ENCODE measurements at places on chromosomes 2 and 18.

GRCh38 chr2:104863468-104864279 is 9.8 kb downstream of the POU3F3 start:
- no peak for DNase-seq

DNA sequence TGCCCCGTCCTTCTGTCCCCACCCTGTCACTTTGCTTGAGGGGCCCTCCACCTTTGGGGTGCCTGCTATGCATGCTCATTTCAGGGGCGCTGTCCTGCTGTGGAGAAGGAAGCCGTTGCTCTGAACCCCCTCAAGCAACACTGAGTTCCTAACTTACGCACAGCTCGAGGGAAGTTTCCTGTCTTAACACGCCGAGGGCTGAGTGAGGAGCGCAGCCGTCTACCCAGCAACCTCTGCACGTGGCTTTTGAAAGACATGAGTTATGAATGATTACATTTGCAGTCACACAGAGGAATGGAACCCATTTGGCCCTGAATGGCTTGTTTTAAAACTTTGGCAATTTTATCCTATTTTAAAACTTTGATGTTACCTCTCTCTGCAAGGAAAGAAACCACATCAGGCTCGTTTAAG is 14.0 kb downstream of the RAMP1 start:
- DNase-seq = peak; percentile 10

DNA sequence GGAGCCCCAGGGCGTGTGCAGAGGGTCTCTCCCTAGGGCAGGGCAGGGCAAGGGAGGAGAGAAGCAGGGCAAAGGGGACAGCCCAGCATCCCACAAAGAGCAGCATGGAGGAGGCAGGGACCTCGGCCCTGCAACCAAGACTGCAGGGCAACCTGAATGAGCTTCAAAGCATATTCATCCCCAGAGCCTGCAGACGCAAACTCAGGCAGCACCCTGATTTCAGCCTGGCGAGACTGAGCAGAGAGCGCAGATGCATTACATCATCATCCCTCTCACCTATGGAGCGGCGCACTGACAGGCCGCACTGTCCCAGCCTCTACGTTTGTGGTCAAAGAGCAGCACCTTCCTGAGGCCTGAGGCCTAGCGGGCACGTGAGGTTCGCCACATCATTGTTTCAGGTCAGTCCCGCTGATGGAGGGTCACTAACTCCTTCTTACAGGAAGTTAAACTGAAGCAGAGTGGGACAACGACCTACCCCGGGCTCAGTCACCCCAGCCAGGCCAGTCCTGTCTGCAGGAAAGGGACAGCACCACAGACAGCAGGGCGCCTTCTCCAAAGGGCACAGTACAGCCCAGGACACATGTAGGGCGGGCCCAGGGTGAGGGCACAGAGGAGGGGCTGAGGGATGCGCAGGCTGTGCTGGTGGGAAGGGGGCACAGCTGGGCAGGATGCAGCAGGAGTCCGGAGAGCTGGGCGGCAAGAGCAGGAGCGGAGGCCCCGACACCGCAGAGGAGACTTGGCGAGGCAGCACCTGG is 67.2 kb upstream of the RAB6C start:
- DNase-seq = no peak

- no peak for DNase-seq
Measured at GRCh38 chr2:193876980-193877379, 1682.2 kb upstream of the TMEFF2 start.

- DNase-seq = no peak
Measured at GRCh38 chr18:63410792-63411191, 11.5 kb downstream of the VPS4B start.

- no peak for DNase-seq
Measured at GRCh38 chr2:196275646-196276352, 104.4 kb upstream of the STK17B start.

- no peak for DNase-seq
Measured at GRCh38 chr2:159684796-159685195, 27.5 kb upstream of the MARCHF7 start.

GRCh38 chr2:36834731-36835524 is 131.4 kb downstream of the STRN start:
- DNase-seq = no peak

DNA sequence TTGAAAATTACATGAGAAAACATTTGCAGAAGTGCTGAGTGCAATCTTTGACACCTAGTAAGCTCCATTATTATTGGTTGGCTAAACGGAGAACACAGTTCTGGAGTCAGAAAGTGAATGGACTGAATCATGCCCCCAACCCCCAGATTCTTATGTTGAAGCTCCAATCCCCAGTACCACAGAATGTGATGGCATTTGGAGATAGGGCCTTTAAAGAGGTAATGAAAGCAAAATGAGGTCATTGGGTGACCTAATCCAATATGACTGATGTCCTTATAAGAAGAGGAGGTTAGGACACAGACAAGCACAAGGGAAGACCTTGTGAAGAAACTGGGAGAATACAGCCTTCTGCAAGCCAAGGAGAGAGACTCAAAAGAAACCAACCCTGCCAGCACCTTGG is 200.9 kb upstream of the EPAS1 start:
- DNase-seq = no peak

DNA sequence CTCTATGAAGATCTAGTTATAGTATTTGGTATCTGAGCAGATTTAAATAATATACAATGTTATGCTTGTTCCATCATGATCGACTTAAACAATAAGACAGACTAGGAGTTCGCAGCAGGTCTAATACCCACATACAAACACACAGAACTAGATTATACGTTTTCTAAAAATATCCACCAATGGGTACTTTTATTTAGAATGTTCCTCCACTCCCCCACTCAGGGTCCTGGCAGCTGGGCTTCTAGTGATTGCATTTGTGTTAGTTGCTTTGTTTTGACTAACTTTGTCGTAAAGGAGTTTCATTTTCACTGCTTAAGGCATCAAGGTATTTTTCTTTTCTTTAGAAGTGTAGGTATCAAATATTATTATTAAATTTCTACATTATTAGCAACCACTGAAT is 91.4 kb downstream of the RPRM start:
- DNase-seq = no peak

- DNase-seq = no peak
Measured at GRCh38 chr2:109676346-109676902, 62.3 kb downstream of the SOWAHC start.

- DNase-seq = no peak
Measured at GRCh38 chr2:49860834-49861233, 706.5 kb upstream of the FSHR start.

DNA sequence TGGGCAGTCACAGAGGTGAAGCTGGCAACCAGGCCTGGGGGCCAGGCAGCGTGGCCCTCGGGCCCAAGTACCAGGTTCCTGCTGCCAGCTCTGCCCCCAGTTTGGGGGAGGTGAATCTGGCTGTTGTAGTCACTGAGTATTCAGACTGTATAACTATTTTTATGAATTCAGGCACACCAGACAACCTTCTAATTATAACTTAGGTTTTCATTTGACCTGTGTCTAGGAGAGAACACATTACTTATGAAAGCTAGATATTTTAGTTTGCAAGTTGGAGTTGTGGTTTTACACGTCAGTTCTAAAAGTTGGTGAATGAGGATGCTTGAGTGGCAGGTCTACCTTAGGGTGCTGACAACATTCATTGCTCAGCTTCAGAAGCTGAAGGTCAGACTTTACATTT is 71.7 kb downstream of the LIMS1 start:
- no peak for DNase-seq

GRCh38 chr2:27042159-27042661 is 9.3 kb upstream of the AGBL5 start:
- peak; percentile 21 for DNase-seq

- DNase-seq = no peak
Measured at GRCh38 chr2:64354857-64355680, 98.9 kb upstream of the LGALSL start.

DNA sequence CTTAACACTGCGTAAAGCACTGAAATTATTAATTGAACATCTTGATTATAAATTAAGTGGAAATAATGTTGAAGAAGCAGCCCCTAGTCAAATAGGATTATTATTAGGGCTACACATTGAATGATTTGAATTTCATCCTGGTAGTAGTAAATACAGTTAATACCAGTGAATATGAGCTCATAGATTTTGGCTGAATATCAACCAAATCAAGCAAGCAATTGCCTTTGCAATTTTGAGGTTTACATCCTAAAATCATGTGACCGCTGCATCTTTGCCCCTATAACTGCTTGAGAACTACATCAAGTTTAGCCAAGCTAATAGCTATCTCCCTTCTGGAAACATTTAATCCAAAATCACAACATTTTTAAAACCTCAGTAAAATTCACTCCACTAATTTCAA is 801.2 kb upstream of the PIK3C3 start:
- no peak for DNase-seq

All from activated B cell treated with CpG ODN at 0.5 μM for 24 hours (primary cell).